HS-5 (cell line): ENCODE measurements at places on chromosomes 7 and 10.
A peak's percentile ranks its signal among the peaks of the same experiment; 100 is the strongest.

GRCh38 chr10:34732926-34733325, 82.2 kb downstream of the PARD3 start:
- DNase-seq, result no peak

DNA sequence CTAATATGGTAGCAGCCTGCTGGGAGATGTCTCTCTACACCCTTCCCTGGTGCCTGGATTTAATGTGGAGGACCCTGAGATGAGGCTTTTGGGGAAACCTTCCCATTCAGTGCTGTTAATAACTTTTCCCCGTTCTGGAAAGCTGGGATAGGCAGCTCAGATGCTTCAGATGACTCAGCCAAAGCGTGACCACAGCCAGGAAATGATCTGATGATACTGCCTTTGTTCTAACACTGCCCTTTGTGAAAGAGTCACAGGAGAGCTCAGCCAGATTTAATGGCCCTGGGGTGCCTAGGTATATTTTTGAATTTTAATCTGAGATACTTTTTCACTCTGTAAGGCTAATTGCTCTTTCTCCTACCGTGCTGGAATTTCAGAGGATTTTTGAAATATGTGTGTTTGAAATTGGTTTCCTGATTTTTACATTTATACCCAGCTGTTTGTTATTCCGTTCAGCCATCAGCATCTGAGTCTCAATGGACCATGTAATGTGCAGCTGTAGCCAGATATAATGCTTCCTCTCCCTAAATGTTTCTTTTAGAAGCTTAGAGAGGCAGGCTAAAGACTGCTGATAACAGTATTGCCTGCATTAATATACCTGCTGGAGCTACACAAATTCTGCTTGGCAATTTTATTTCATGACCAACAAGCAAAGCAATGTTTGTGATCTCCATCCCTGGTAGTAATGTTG, 17.8 kb downstream of the CELF2 start:
- DNase-seq, result peak; percentile 25

GRCh38 chr7:71429083-71429482, 297.1 kb downstream of the GALNT17 start:
- no peak for DNase-seq

DNA sequence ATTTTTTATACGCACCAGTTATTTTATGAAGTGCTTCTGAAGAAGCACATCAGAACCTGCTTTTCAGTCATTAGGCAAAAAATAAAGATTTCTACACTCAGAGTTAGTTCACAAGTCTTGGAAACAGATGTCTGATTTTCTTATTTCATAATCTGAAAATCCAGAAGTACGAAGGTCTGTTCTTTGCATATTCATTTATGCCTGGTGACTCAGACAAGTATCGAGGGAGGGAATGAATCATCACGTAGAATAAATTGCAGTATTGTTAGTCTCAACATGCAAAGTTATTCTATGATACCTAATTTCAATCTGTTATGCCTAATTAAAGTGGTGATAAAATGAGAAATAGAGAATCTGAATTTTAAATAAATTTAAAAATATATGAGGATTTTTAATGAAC, 113.6 kb upstream of the SEM1 start:
- DNase-seq, result peak; percentile 51
